NCI-H2081 treated with DMSO at 0.1 percent for 48 hours (cell line): ENCODE measurements at places on chromosomes 4 and X.

DNA sequence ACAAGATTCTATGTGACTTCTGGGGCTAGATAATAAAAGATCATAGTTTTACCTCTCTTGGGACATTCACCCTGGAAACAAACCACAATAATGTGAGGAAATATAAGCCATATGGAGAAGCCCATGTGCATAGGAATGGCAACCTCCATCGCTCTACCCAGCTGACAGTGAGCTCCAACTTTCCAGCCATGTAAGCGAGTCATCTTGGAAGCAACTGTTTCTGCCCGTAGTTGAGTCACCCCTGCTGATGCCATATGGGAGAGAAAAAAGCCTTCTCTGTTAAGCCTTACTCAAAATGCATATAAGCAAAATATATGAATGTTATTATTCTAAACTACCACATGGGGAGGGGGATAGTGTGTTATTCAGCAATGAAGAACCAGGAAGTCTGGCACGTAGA lies 31.4 kb upstream of the RELL1 start:
- DNase-seq = no peak

DNA sequence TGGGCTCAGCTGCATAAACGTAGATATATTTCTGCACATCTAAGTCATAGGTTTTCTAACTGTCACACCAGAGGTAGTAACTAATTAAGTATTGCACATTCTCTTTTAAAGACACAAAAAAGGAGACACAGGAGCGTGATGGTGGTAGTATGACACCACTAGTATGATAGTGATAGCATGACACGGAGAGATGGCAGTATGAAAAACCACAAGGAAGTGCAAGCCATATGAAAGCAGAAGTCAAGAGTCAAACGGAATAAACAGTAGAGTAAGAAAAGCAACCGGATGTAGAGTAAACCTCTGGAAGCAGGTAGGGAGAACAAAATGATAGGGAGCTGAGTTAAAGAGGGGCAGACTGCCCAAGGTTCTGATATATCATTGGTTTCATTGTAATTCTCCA lies 382.2 kb upstream of the INTU start:
- DNase-seq = no peak

- no peak for DNase-seq
Observed at GRCh38 chr4:169968999-169969398, 57.2 kb downstream of the MFAP3L start.

- DNase-seq = no peak
Observed at GRCh38 chr4:111924696-111925095, 220.6 kb upstream of the FAM241A start.

DNA sequence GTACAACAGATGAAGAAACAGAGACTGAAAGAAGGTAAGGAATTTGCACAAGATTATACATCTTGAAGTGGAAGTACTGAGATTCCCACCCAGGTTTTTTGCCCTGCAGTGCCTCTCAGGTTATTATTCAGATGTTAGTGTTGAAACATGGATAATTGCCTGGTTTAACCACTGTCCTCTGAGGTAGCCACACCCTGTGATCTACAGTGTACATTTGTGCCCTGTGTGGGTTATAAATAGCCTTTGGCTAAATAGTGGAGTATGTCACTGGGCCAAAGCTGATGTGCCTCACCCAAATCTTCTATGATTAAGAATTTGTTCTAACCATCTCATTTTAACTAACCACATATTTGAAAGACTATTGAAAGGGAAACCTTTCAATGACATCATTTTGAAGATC lies 5.4 kb upstream of the ASB5 start:
- DNase-seq = no peak

GRCh38 chrX:154354516-154354915 lies 19.9 kb downstream of the FLNA start:
- no peak for DNase-seq

DNA sequence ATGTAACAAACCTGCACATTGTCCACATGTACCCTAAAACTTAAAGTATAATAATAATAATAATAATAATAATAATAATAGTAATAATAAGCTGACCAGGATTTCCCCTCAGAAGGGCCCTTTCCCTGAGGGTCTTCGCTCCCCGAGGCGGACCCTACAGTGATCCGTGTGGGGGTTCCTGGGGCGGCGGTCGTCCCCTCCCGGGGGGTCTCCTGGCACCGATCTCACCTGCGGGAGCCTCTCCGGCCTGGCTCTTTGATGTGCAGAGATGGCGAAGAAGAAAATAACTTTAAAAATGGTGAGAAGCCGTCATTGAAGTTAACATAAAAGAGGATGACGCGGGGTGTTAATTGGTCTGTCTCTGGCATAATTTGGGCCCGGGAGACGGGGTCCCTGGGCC lies 48.2 kb upstream of the PPP2R3B start:
- DNase-seq = no peak

DNA sequence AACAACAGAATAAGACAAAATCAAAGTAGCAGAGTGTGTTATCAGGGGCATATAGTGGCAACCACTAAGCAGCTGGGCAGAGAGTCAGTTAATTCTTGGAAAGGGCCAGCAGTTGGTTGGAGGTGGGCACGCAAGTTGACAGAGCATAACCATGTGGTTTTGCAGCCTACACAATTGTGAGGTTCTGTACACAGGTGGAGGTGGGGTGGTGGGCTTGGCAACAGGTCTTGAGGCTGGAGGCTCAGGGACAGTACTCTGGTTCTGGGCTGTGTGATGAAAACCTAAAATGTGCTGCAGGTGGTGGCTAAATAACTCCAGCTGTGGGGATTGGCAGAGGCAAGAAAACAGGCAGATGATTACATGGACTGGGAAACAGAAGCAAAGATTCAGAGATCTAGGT lies 1112.7 kb downstream of the PDHA2 start:
- DNase-seq = no peak

DNA sequence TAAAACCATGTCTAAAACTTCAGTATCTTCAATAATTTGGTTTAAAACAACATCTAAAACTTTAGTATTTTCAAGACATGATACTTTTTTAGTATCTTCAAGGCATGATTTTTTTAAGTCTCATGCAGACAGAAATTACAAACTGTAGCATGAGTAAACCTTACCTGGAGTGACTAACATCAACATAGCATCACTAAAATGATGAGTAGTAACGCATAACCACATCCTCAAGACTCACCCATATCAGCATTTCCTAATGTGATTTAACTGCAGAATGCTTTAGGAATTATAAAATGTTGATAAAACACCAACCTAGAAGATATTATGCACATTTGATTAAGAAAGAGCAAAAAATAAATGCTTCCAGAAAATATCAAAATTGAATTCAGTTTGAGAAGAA lies 19.7 kb upstream of the EDNRA start:
- DNase-seq = no peak

DNA sequence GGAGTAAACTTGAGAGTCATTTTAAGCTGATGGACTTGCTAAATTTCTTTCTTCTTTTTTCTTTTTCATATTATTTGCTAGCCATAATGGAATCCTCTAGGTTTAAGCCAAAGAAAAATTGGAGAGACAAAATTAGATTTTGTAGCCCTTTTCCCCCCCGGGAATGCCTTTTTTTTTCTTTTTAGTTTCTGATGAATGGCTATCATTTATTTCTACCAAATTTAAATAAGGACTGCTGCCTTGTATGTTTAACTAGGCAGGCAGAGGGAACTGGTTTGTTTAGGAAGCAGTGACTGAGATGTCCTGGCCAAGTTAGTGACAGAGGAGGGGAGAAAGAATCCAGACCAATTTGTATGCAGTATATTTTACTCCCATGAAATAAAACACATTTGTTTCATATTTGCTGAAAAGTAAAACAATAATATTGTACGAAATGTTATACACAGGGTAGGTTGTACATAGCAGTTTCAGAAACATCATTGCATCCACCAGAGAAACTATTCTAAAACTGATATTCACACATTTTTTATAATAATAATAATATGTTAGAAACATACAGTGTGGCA lies 5.7 kb downstream of the PITX2 start:
- no peak for DNase-seq

DNA sequence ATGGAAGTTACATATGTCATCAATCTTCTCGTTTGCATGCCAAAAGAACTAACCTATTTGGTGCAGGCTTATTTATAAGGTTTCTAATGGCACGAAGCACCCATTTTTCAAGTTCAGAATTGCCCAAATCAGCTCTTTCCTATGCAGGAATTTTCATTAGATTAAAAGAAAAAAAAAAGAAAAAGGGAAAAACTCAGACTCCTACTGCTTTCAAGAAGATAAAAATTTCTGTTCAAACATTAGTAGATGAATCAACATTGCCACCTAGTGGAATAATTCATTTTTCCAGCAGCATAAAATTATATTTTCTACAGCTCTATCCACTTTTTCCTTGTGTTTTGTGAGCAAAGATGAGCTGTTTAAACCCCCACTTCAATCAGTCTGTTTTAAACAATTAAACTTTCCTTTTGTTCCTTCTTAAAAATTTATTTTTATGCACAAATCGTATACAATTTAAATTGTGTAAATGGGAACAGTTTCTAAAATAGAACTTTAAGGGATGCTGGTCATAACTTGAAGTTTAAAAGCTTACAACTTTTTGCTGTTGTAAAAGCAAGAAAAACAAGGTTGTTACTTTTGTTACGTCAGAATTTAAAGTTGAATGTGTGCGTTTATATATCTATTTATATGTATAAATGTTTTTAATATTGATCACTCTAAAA lies 309.9 kb downstream of the ARAP2 start:
- peak; percentile 16 for DNase-seq

- DNase-seq = no peak
Observed at GRCh38 chr4:92210906-92211305, 92.9 kb upstream of the GRID2 start.

GRCh38 chr4:139299536-139299935 lies 1.8 kb upstream of the NAA15 start:
- DNase-seq = no peak

- no peak for DNase-seq
Observed at GRCh38 chr4:154490234-154490582, 1.4 kb downstream of the DCHS2 start.

DNA sequence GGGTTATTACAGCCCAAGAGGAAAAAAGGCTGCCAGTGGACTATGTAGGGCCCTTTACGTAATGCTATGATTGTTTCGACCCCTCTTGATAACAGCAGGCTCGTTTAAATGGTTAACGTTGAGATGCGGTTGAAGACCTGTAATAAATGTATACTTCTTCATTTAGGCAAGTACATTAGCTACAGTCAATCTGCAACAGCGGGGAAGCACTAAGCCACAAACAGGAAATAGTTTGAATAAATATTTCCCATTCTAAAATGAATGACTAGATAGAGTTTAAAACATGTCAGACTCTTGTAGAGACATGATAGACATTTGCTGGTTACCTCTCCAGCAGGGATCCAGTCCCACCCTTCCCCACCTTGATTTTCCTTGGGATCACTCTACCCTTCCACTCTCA lies 38.1 kb upstream of the STIM2 start:
- DNase-seq = no peak

GRCh38 chrX:20325786-20326388 lies 59.2 kb upstream of the RPS6KA3 start:
- DNase-seq = no peak

DNA sequence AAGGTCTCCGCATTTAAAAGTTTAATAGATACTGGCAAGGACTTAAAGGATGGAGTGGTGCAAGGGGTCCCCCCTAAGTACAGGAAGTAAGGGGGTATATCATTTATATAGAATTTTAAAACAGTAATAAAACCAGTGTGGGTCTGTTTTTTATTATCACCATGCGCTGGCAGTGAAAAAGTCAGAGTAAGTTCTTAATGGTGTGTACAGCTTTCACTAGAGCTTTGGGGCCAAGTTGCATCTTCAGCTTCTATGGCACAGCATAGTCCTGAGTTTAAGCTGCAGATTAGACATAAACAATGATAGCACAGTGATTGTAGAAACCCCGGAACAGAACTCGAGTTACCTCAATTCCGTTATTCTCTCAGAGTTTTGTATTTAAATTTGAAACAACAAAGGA lies 27.6 kb downstream of the RHOH start:
- no peak for DNase-seq

GRCh38 chr4:130043732-130044160 lies 947.8 kb downstream of the C4orf33 start:
- no peak for DNase-seq

DNA sequence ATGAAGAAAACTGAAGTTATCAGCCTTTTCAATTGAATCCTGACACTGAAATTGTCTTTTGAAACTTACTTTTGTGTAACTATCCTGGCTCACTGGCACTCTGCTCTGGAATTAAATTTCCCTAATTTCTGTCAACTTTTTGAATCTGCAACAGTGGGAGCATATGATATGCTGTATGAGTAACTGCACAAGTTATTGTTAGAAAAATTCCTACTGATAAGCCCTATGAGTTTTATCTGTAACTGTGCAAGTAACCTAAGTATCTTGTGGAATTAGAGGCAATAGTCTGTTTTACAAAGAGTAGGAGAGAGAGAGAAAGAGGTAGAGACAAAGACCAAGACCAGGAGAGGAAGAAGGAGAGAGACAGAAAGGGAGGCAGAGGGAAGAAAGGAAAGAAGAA lies 9.2 kb upstream of the HPGD start:
- no peak for DNase-seq

DNA sequence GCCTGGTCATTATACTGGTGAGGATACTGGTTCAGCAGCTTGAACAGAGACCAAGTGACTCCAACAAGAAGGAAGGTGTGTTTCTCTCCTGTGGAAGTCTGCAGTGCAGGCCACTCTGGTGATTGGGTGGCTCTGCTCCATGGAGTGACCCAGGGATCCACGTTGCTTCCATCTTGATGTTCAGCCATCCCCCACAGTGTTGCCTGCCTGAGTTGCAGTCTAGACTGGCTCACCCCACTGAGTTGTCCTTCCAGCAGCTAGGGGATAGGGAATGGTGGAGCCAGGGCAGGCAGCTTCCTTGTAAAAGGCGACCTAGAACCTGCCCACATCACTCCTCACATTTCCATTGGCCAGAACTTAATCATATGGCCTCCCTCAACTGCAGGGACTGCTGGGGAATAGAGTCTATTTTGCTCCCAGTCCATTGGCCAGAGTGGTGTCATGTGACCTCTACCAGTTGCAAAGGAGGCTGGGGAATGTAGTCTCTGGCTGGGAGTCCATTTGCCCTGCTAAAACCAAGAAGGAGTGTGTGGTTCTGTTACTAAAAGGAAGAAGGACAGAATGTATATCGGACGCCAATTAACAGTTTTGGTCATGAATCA lies 8.0 kb downstream of the MAN2B2 start:
- DNase-seq = no peak
